ENCODE measurements at places on chromosomes 1 and 21.

GRCh38 chr21:44517175-44517899, 22.7 kb downstream of the KRTAP10-1 start:
- no peak for DNase-seq

- DNase-seq: peak; percentile 44
Measured at GRCh38 chr1:15261155-15262002, 14.4 kb downstream of the FHAD1 start.

GRCh38 chr1:97245682-97246081, 524.1 kb downstream of the PTBP2 start:
- DNase-seq: no peak

DNA sequence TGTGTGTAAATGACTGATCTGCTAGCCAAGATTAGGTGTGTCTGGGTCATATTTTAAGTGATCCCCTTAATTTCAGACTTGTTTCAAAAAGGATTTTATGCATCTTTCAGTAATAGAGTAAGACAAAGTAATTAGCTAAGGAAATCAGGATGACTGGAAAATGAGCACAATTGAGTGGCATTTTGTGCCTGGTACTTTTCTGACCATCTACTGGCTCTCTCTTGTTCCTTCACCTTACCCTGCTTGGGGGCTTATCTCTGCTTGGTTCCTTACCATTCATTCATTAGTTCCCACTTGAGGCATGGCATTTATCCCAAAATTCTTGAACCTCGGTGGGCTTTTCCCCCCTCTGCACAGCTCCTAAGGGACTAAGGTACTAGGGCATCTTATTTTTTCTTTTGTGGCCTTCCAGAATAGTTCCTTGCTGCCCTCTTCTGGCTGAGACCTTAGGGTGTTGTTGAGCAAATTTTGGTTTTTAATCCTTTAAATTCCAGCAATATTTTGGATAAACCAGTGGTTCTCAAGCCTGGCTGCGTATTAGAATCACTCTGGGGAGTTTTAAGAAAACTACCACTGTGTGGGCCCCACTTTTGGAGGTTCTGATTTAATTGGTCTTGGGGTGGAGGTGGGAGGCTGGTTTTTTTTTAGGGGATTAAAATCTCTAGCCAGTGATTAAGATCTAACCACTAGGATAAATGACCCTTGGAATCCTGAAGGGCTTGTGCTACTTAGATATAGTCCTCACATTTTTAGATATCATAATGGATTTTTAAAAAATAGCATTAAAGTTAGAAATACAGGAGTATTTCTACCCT, 50.8 kb downstream of the HS2ST1 start:
- DNase-seq: peak; percentile 19

- DNase-seq: no peak
Measured at GRCh38 chr1:214029796-214030195, 42.0 kb downstream of the PROX1 start.

DNA sequence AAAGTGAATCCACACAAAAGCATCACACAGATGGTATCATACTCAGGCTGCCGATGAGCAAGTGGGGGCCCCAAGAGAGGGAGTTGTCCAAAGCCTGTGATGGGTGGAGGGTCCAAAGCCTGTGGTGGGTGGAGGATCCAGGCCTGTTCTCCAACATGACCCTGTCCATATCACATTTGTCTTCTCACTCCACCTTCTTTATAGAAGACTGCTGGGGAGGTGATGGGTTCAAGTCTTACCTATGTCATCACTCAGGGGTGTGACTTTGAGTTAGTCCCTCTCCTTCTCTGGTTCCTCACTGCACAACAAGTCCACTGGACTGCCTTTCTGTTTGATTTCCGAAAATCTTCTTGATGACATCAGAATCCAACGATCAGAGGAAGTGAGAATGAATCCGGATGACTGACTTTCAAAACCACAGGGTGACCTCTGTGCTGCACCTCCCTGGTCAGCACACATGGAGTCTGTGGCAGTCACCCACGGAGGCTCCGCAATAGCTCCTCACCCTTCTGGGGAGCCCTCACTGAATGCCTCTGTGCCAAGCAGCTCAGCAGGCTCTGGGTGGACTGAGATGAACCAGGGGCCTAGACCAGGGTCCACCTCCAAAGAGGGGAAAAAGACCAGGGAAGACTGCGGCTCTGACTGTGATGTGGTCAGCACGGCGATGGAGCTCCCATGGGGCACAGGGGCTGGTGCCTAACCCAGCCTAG, 166.8 kb downstream of the HIVEP3 start:
- DNase-seq: peak; percentile 77

DNA sequence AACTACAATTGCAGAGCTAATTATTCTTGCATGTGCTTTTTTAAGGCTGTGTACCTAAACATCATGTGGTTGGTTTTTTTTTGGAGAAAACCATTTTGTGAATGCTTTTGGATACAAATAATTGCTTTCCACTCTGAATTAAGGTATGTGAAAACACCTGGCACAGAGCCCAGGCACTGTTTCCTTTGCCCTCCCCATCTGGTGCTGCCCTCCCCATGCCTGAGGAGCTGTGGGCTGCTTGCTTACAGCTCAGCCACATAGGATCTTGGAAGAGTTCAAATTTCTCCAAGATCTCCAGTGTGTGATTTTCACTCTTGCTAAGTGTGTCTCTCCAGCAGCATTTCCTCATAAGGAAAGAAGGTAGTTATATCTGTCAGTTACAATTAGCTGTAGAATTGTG, 27.8 kb downstream of the DNM3 start:
- no peak for DNase-seq

DNA sequence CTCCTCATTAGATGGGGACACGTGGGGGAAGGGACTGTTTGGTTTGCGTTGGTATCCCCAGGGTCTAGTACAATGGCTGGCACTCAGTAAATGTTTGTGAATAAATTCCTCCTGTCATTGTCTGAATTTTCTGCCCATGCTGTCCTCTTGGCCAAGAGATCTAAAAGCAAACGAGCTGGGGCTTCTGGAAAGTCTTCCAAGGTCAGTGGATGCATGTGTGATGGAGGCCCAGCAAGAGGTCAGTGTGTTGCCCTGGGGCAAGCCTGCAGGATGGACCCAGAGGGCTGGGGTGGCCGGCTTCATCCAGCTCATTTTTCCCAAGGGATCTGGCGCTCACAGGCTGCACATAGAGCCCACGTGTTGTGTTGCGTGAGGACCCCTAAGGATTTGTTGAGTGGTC, 30.0 kb upstream of the JUN start:
- no peak for DNase-seq

GRCh38 chr1:228850141-228851100, 115.1 kb downstream of the RHOU start:
- no peak for DNase-seq

DNA sequence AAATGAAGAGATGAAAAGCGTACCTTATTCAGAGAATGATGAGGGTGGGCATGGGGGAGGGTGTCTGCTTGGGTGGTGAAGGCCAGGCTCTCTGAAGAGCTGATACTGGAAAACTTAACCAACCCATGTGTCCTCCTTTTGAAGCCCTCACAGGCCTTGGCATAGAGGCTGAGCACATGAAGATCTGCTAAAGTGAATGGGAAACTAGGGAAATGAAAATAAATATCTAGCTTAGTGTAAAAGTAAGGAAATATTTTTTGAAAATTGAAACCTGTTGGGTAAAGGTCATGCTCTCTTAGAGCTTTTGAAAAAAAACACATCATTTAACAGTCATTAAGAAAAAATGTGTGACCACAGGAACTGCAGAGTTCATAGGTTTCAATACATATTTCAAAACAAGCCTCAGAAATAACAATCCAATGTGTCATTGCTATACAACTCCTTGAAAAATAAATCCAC, 40.5 kb upstream of the RALGPS2 start:
- DNase-seq: peak; percentile 43

DNA sequence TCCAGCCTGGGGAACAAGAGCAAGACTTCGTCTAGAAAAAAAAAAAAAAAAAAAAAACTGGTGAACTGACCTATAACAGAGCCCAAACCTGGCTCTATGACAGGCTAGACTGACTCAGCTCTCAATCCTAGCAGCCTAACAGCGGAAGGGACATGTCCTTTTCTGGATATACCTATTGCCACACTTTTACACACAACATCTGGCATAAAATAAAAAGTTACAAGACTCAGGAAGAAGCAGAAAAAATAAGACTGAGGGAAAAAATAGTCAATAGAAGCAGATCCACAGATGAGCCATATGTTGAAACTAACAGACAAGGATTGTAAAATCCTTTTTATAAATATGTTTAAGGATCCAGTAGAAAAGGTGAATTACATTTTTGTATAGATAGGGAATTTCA, 57.5 kb upstream of the IPO9 start:
- DNase-seq: no peak

- DNase-seq: peak; percentile 54
Measured at GRCh38 chr1:67853704-67854103, 20.4 kb upstream of the GNG12 start.

DNA sequence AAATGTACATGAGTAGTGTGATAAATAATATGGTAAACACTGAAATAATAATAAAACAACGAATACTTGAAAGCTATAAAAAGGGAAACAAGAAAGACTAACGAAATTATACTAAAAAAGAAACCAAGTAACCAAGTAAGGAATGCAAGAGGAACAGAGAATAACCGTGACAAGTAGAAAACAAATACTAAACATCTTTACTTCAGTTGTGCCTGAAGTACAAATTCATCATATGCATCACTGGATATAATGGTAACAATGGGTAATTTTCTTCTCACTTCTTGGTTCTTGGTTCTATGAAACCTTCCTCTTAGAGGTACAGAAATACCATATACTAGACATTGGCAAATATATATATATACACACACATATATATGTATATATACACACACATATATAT, 1093.6 kb upstream of the B3GALT2 start:
- DNase-seq: no peak

DNA sequence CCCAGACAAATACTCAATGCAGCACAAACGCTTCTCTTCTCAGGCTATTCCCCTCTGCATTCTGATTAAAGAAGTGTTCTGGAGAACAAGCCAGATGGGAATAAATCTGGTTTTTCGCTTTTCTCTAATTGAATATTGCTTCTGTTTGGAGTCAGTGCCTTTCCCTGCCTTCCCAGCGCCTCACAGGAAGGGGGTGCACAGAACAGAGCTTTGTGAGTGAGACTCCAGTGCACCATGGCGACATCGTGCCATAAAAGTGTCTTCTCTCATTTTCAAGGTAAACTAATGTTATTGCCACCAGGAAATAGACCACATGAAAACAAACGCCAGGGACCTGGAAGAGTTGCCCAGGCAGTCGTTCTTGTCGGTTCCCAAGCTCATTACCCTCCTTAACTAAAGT, 43.6 kb upstream of the SLC45A1 start:
- DNase-seq: no peak

DNA sequence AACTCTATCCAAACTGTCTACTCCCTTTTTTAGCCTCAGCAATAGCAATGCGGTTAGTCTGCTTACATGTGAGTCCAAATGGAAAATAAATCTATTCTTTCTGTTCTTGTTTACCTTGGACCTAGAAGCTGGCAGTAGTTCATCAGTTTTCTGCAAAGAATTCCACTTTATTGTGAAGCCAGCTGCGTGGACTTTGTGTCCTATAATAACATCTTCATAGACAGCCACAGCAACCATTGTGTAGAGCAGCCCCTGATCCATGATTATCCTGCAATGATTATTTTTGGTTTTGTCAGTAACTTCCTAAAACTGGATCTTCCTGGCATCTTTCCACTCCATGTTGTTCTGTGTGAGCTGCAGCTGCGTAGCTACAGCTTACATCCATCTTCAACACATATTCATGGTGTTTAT, 408.7 kb downstream of the NUF2 start:
- no peak for DNase-seq

DNA sequence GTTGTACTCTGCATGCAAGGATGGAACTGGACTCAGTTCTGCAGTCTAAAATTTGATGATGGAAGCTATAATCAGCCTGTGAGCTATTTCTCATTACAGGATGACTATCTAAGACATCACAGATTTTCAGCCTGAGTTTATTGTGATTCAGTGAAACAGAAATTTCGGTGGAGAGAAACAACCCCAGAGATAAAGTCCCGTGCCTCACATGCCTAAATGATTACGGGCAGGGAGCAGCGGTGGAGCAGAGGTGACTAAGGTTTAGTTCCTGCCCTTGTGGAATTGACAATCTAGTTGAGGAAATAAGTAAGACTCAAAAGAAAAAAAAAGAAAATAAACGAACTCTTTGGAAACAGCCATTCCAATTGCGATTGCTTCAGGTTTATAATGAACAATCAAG, 96.9 kb downstream of the GRIK3 start:
- DNase-seq: no peak
